NCI-H510A (cell line): ENCODE measurements at places on chromosomes 3 and 15.

GRCh38 chr3:25532431-25533162 is 104.5 kb downstream of the RARB start:
- no peak for DNase-seq

- no peak for DNase-seq
Measured at GRCh38 chr3:140408252-140408651, 269.6 kb upstream of the TRIM42 start.

- no peak for DNase-seq
Measured at GRCh38 chr15:89785774-89786140, 9.6 kb downstream of the MESP2 start.

GRCh38 chr15:58501636-58502188 is 69.9 kb downstream of the LIPC start:
- no peak for DNase-seq

GRCh38 chr3:87957575-87957974 is 101.2 kb downstream of the CGGBP1 start:
- DNase-seq: no peak

GRCh38 chr3:138938056-138938876 is 8.7 kb downstream of the FOXL2 start:
- no peak for DNase-seq

DNA sequence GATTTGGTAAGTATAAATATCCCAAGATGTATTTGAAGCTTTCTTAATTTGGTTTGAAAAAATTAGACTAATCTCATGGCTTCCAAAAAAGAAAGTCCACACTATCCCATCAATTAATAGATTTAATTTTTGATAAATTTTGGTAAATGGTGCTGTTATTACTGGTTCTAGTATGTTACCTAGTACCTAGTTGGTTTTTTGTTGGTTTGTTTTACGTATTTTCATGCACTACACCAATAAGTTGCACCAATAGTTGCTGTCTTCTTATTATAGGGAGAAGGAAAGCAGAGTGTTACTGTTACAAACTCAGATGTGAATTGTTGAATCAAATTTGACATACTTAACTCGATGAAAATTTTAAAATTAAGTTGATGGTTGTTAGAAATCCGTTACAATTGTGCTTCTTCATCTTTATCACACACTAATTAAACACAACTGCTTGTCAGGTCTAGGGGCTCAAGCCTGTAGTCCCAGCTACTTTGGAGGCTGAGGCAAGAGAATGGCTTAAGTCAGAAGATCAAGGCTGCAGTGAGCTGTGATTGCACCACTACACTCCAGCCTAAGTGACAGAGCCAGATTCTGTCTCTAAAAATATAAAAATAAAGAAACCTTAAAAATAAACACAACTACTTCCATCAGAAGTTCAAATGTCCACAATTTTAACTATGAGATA is 23.1 kb upstream of the MBNL1 start:
- no peak for DNase-seq

DNA sequence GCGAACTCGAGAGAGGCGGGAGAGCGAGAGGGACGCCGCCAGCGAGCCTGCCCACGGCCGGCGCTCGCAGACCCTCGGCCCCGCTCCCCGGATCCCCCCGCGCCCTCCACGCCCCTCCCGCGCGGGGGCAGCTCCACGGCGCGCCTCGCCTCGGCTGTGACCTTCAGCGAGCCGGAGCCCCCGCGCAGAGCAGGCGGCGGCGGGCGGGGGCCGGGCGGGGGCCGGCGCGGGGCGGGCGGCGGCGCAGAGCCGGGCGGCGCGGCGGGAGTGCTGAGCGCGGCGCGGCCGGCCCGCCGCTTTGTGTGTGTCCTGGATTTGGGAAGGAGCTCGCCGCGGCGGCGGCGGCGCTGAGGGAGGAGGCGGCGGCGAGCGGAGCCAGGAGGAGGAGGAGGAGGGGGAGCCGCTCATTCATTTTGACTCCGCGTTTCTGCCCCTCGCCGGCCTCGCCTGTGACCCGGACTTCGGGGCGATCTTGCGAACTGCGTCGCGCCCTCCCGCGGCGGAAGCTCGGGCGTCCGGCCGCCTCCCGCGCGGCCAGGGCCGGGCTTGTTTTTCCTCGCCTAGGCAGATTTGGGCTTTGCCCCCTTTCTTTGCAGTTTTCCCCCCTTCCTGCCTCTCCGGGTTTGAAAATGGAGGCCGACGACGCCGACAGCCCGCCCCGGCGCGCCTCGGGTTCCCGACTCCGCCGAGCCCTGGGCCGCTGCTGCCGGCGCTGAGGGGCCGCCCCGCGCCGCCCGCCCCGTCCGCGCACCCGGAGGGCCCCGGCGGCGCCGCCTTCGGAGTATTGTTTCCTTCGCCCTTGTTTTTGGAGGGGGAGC is 524 bp downstream of the IGF1R start:
- DNase-seq: no peak

- DNase-seq: no peak
Measured at GRCh38 chr3:125079675-125080045, 23.9 kb upstream of the HEG1 start.

DNA sequence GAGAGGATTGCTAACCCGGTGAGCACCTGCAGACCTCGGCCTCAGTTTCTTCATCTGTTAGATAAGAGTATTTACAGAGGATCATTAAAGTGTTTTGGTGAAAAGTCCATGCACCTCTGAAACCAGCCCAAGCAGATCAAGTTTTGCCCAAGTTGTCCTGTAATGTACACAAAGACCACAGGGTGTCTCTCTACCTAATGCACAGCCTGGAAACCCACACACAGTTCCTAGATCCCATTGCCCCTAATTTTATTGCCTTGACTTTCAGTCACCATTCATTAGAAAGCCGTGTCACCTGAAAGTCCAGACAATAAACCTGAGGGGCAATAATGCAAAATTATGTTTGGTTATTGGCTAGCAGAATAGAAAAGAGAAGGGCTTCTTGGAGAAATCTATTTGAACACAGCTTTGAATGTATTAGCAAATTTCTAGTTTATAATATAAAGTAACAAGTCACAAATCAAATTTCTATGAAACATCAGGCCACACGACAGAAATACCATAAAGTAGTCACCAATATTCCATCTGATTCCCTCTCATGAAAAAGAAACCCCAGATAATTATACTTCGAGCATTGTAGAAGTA is 161.3 kb upstream of the SLC2A2 start:
- peak; percentile 13 for DNase-seq

- no peak for DNase-seq
Measured at GRCh38 chr3:15431256-15431837, 3.9 kb downstream of the EAF1 start.

- DNase-seq: no peak
Measured at GRCh38 chr15:78739996-78740903, 71.0 kb downstream of the ADAMTS7 start.

- DNase-seq: no peak
Measured at GRCh38 chr3:136860541-136860940, 1.5 kb upstream of the NCK1 start.

DNA sequence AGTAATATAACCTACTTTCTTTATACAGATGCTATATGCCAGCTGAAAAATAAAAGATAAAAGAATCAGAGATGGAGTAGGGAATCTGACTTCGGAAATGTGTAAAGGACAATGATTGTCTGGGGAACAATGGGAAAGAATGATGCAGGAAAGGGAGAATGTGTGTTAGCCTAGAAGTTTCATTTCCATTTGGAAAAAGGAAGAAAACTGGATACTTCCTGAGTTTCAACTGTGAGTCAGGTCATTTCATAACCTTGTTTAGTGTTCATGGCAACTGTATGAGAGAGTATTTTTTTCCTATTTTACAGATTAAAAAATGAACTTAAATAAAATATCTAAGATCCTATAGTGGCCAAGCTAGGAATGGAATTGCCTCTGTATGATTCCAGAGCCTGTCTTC is 261.3 kb upstream of the NECTIN3 start:
- no peak for DNase-seq

- DNase-seq: no peak
Measured at GRCh38 chr3:38662544-38662943, 13.1 kb upstream of the SCN5A start.

DNA sequence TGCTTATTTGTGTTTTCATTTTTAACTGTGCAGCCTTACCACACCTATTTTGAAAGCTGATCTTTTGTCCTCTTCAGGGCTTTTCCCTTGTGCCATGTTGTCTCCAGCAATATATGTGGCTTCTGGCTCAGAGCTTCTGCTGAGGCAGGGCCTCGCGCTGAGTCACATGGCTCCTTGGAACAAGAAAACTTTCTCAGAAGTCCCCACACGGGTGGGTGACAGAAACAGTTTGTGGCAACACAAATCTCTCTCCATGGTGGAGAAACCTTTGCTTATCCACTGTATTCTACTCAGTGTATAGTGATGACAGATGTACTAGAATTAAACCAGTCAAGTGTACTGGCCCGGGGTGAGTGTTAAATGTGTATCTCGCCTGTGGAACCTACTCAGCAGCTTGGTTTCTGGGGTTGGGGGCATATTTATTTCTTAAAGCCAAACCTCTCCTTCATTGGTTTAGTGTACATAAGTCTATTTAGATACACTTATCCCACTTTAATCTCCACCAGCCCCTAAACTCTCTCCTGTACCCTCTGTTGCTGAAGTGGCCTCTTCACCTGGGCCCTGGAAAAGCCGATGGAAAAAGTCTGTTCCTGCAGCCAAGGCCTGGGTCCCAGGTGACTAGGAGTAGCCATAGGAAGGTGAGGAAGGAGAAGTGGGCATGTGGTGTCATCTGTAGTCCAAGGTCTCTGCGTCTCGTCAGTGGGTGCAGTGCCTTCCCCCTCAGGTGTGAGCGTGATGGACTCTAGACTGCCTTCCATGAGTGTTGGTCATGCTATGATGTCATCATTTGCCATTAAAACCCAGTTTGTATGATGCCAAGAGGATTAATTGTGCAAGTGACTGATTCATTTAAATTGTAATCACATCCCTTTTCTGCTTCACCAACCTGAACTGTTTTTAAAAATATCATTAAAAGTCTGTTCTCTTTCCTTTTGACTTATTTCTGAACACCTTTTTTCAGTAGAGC is 3.2 kb upstream of the FBXL22 start:
- no peak for DNase-seq

- DNase-seq: no peak
Measured at GRCh38 chr3:127608362-127608718, 10.1 kb downstream of the MCM2 start.

GRCh38 chr3:32502946-32503286 is 264 bp upstream of the CMTM6 start:
- DNase-seq: no peak

- no peak for DNase-seq
Measured at GRCh38 chr3:50459785-50460184, 43.6 kb downstream of the CACNA2D2 start.

- no peak for DNase-seq
Measured at GRCh38 chr15:68080783-68081182, 26.7 kb downstream of the PIAS1 start.

DNA sequence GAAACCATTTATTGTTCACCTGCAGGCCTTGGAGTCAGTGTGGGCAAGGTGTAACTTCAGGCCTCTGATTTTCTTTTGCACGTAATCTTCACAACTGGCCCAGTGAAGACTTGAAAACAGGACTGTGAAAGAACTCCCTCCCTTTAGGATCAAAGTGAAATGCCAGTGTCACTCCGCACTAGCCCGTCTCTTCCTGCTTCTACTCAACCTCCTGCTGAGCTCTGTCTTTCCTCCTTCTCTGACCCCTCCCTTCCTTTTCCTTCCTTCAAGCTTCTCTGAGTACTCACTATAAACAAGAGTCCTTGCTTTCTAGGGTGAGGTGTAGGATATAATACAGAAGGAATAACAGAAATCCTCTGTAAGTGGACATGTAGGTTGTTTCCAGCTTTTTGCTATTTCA is 28.5 kb downstream of the TMEM41A start:
- no peak for DNase-seq
